ENCODE measurements at places on chromosomes 7 and 10. TPM values are rescaled to one million over a fixed set of nuclear protein-coding genes. Genes with fewer than 3 reads are reported as not detected.

DNA sequence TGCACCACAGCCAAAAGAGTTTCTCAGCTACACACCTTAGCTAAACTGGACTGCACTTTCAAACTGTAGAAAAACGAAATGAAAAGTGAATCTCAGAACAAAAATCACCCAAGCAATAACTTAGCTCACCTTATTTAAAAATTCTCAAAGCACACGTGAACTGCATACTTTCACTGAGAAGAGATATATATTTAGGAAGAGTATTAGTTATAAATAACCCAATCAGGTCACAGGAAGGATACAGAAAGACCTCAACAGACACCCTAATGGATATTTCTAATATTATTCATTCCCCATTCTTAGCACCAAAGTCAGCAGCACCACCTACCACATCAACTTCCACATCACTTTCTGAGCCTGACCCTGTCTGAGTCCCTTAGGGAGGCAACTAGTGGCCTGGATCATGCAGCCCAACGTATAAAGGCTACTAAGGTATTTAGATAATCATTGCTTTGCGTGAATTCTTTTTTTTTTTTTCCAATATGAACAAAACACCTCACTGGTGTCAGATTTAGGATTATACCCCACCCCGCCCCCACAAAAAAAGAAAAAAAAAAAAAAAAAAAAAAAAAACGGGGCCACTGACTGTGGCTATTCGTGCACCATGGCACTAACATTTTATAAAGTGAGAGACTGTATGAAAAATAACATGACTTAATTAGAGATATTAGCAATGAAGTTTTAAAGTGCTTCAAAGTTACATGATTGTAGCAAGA is 2.6 kb downstream of the ABI1 start:
- no peak for DNase-seq

- DNase-seq: no peak
These were observed 155.4 kb upstream of the ITGB1 start for GRCh38 chr10:33113466-33113865.

GRCh38 chr7:47548546-47548945 is 33.4 kb downstream of the TNS3 start:
- no peak for DNase-seq

GRCh38 chr7:14859267-14859666 is 43.3 kb downstream of the DGKB start:
- DNase-seq: no peak

The UBTD1 gene
- total RNA-seq: 18.4 TPM

The KDM7A gene
- 24.6 TPM for total RNA-seq

DNA sequence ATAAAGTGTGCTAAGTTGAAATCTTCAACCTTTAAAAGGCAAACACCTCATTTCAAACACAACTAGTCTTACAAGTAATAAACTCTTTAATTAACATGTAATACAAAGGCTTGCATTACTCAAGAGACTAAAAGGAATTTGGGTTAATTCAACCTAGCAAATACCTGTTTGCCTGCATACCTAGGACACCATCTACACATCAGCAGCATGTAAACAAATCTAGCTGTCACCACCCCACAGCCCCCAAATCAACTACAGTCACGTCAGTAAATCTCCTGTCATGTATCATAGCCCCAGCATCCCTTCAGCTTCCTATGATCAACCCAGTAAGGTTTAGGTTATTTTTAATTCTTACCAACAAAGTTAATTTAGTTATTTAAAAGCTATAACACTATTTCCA is 33.5 kb downstream of the ZNF800 start:
- DNase-seq: no peak

- DNase-seq: no peak
These were observed 87.3 kb downstream of the PALS2 start for GRCh38 chr7:24660546-24660945.

The CTNNA3 gene
- total RNA-seq: 0.98 TPM

The EPHA1 gene
- 51.3 TPM for total RNA-seq

The CREB3L2 gene
- 28.7 TPM for total RNA-seq

The ANKRD30A gene
- total RNA-seq: not detected

The OR6B1 gene
- not detected for total RNA-seq

The CPXM2 gene
- 18.9 TPM for total RNA-seq

- DNase-seq: peak; percentile 82
These were observed 1.8 kb downstream of the SH2D4B start for GRCh38 chr10:80539421-80540031.

DNA sequence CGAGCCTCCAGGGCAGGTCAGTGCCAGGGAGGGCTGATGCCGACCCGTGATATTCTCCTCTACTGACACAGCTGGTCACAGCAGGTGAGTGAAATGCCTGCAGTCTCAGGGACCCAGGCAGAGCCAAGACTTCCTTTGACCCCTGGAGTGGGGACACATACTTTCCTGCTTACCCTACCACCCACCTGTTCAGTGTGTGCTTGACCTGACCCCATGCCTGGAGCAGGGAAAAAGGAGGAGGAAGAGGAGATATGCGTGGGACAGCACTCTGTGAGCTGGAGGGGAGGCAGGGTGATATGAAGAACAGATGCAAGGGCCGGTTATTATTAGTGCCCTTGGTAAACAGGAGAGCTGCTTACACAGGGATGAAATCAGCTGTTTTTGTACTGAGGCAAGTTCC is 40.8 kb upstream of the WIPF3 start:
- DNase-seq: no peak

DNA sequence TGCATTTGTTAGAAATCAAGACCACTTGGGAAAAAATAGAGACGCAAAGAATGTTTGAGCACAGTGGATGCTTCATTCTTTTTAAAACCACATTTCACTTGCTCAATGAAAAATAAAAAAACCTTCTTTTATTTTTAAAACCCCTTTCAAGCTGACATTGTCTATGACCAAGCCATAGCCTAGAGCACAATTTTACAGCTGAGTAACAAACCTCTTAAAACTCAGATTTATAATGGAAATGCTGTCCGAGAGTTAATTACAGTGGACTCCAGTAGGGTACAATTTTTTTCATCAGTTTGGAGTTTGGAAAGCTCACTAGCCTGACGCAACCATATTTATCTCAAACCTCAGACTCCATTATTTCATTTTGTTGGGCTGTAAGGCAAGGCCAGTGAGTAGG is 116.3 kb downstream of the RNLS start:
- DNase-seq: no peak

DNA sequence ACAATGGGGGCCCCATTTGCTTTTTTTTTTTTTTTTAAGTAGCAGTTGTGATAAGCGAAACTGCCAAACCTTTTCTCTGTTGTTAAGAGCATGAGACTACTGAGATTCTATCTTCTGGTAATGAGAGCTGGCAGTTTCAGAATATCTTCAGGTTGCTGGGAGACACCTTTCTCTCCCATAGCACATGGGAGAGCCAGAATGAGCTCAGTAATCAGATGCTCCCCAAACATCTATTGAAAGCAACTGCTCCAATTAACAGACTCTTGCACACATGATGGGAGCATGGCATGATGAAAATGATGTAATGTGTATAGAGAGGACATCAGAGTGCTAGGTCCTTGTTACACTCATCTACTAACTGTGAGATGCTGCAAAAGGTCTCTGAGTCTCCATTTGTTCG is 18.8 kb downstream of the MYO3A start:
- DNase-seq: no peak

The PURB gene
- total RNA-seq: 19.2 TPM

- DNase-seq: no peak
These were observed 587.0 kb downstream of the PARD3 start for GRCh38 chr10:34228066-34228465.

The HHEX gene
- 6.1 TPM for total RNA-seq

DNA sequence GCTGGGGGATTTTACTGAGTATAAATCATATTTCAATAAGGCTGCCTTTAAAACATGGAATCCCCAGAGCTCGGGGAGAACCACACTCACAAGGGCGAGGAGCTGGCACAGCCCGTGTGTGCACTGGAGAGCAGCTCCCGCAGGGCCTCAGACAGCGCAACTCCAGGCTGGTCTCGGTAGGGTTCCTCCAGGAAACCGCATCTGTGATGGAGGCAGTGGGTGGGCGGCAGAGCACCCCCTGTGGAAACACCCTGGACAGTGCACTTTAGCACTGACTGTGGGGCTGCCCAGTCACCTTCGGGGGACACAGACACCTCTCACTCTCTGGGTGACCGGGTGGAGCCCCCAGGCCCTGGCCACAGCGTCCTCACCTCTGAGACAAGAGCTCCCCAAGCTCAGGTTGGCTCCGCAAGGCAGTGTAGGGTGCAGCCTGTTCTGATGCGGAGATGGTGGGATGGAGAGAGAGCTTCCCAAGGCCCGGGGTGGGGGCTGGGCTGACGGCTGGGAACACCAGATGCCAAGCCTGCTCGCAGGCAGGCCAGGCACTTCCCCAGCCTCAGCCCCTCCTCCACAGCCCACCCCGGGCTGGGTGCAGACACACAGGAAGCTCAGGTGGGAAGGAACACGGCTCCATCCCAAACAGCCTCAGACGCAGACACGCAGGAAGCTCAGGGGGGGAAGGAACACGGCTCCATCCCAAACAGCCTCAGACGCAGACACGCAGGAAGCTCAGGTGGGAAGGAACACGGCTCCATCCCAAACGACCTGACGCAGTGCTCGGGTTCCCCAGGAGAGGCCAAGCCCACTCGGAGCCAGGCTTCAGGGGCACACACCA is 224.4 kb downstream of the MAD1L1 start:
- DNase-seq: no peak

DNA sequence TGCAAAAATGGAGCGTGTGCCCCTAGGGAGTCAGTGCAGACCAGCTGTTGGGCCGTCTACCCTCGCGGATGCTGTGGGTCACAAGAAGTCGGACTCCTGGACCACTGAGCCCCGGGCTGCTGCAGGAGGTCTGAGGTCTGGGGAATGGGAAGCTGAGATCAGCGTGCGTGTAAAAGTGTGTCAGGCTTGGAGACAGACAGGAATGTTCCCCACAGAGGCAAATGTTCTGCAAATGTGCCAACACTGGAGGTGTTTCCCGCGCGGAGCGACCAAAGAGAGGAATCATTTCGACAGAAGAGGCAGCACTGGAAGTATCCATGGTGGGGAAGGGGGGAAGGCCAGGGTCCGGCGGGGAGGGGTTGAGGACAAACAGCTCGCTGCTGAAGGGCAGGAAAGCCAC is 643.8 kb upstream of the MGMT start:
- no peak for DNase-seq

The SYCE1 gene
- not detected for total RNA-seq

The METTL27 gene
- total RNA-seq: not detected

GRCh38 chr7:124783271-124783670 is 17.7 kb upstream of the GPR37 start:
- DNase-seq: no peak

DNA sequence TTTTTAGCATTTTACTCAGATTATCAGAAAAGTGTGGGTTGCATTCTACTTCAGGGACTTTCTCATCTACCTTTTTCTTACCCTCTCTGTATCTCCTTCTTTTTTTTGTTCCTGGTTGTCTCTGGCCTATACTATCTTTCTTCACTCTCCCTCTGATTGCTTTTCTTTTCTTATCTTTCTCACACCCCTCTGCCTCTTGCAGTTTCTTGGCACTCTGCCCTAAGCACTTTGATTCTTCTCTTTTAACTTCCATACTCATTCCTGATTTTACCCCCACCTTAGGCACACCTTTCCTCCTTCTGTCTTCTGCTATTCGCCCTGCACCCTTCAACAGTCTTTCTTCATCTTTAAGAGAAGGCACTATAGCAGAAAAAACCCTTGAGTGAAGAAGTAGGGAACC is 92.8 kb upstream of the HPS1 start:
- no peak for DNase-seq

DNA sequence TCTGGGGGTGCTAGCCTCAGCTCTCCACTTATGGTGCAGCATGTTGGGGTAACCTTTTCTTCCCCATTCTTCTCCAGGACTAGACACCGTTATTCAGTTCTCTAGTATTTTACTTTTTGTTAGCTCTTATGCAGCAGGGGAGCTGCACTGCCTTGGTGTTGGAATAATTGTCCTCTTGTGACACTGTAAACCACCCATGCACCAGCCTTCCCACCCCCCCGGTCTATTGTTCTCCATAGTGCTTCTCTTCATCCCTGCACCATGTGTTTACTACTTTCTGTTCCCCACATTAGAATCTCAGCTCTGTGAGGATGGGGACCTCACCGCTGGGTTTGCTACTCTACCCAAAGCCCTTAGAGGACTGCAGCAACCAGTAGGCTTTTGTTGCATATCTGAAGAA is 230.7 kb downstream of the RPS24 start:
- DNase-seq: no peak

Measured in vagina (tissue), 2 donors.